Neural progenitor cell (in vitro differentiated cells): ENCODE measurements at places on chromosomes 7 and 10. TPM values are rescaled to one million over a fixed set of nuclear protein-coding genes. Genes with fewer than 3 reads are reported as not detected.
A peak's percentile ranks its signal among the peaks of the same experiment; 100 is the strongest.

DNA sequence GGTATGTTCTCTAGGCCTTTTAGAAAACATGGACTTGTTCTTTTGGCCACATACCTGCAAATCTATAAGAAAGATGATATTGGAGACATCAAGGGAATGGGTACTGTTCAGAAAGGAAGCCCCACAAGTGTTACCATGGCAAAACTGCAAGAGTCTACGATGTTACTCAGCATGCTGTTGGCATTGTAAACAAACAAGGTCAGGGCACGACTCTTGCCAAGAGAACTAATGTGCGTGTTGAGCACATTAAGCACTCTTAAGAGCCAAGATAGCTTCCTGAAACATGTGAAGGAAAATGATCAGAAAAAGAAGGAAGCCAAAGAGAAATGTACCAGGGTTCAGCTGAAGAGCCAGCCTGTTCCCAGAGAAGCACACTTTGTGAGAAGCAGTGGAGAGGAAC is 37.1 kb downstream of the SDK1 start:
- DNase-seq = no peak

DNA sequence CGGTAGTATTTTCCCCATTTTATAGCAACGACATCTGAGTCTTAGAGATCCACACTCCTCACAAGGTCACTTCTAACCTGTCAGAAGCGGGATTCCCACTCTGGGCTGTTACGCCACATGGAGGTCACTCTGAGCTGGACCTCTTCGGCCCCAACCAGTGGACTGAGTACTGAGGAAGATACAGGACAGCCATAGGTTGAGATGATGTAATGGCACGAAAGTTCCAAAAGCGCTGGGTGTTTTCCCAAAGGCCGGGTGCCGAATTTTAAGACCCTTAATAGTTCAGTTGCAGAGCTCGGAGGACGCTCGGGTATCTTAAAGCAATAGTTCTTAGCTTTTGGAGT is 699 bp downstream of the GHITM start:
- peak; percentile 15 for DNase-seq

- DNase-seq = no peak
Observed at GRCh38 chr7:140447841-140448240, 31.5 kb downstream of the MKRN1 start.

INMT gene
- total RNA-seq = 5.0 and 7.8 TPM in 2 replicates

DNA sequence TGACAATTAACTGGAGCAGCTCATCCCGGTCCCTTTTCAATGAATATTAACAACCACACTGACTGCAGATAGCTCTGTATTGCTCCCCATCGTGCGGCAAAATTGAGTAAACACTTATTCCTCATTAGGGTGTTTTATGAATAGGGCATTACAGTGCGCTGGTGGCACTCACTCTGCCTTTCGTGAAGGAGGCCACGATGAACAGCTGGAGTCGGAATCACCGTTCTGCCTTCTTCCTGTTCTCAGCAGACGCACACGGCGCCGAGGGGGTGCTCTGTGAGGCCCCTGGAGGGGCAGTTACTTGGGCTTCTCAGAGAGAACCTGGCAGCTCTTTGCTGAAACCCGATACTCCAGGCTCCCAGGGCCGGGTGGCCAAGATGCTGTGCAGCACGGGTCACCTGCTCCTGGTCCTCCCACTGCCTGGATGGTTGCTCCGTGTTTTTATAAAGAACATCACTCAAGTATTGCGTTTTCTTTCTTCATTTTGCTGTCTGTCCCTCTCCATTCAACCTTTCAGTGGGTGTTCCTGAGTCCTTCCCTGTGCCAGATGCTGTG is 241.9 kb downstream of the GLRX3 start:
- DNase-seq = no peak

GRCh38 chr7:73738220-73738611 is 386 bp downstream of the ABHD11 start:
- peak; percentile 74 for DNase-seq

GRCh38 chr10:33327751-33328150 is 6.7 kb downstream of the NRP1 start:
- DNase-seq = peak; percentile 19
